ENCODE measurements at places on chromosomes 7 and 10.

GRCh38 chr7:91850455-91850854, 30.0 kb downstream of the MTERF1 start:
- no peak for DNase-seq

GRCh38 chr10:79430936-79431335, 14.5 kb downstream of the ZCCHC24 start:
- DNase-seq: no peak

DNA sequence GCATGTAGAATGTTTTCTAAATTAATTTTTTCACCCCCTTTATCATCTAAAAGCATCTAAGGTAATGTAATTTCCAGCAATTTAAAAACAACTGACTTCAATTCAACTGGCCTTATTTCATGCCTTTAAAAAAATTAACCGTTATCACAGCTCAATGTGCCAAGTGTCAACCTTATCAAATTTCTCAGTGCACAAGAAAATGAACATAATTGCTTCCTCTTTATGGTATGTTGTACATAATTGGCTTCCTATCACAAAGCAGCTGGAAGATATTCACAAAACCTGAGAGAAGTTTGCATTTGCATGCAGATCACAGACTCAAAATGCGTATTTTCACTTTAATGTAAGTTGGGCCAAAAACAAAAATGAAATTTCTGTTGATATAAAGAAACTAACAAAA, 966.4 kb downstream of the GRM8 start:
- DNase-seq: no peak

- DNase-seq: no peak
These were observed 16.5 kb downstream of the CREB3L2 start for GRCh38 chr7:137985253-137985896.

DNA sequence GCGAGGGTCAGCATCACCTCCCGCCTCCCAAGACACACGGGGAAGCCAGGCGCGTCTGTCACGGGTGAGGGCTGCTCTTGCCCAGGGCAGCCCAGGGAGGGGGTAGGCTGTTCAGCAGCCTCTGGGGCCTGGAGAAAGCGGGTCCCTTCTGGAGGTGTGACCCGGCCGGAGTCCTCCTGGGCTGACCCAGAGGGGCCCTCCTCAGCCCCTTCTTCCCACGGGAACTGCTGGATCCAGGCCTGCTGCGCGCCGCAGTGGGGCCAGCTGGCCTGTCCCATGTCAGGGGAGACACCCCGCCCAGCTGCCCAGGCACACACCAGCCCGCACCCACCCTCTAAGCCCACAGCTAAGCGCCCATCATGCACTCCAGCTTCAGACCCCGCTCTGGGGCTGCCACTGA, 41.8 kb downstream of the INSIG1 start:
- DNase-seq: no peak

DNA sequence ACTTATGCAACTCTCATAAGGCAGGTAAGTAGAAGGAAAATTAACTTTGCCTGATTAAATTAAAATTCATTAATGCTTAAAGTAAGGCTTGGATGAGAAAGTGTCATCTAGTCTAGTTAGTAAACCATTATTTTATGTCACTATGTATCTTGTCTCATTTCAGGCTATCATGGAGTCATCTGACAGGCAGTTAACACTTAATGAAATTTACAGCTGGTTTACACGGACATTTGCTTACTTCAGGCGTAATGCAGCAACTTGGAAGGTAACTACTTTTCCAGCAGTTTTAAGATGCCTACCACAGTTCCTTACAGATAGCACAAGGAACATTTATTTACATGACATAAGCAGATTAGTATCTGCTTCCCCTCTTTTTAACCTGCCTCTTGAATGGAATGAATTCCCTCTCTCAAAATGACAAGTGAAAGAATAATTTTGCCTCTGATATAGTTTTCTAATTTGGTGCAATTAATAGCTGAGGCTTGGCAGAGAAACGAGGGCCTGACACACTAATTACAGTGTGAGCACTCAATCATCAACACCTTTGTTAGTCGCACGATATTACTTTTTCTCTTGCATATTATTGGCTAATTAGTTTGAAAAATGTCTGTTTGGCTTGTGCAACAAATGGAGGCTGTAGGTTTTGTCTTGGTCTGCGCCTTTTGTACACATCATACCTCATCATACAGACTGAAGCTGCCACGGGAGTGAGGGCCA, 245.0 kb downstream of the FOXP2 start:
- no peak for DNase-seq

- no peak for DNase-seq
These were observed 895.7 kb downstream of the XPNPEP1 start for GRCh38 chr10:109027534-109028185.
